ENCODE measurements at places on chromosomes 2 and 18.
A peak's percentile ranks its signal among the peaks of the same experiment; 100 is the strongest.

- DNase-seq = no peak
- no peaks in the 10 kb centered on the region for H3K27me3 ChIP-seq
- H3K4me3 ChIP-seq = no peak overlapping the region
- peaks cover 8% of the 10 kb centered on the region for H3K36me3 ChIP-seq
Observed at GRCh38 chr2:189698020-189698887, 23.8 kb downstream of the ANKAR start.

DNA sequence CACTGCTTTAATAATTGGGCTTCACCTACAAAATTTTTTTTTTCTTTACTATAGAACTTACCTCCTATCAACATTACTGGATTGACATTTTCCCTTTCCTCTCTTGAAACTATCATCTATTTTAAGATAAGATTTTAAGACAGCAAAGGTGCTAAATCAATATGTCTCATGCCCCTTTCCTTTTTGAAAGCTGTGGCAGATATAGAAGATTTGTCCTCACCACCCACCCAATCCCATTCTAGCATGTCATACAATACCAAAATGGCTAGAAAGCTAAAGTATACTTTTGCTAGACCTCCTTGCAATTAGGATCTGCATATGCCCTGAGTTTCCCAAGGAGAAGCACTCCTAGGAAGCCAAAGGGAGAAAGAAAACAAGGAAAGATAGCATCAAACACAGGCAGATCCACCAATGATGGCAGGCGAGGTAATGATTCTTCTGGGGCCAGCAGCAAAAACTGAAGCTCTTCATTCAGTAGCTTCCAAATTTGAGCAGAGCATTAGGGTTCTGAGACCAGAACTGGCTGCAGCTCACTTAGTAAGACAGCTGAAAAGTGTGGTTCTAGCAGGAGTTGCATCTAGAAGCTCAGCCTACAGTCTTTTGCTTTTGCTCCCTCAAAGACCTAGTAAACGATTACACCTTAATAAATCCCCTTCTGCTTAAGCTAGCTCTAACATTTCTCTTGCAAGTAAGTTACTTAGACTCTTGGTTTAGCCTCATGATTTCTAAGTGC lies 242.1 kb downstream of the ZEB2 start:
- peaks cover 38% of the 10 kb centered on the region for H3K4me1 ChIP-seq
- H3K27ac ChIP-seq = no peak overlapping the region

- H3K27ac ChIP-seq = no peak overlapping the region
- H3K36me3 ChIP-seq = peaks cover 1% of the 10 kb centered on the region
- no peak for DNase-seq
- H3K27me3 ChIP-seq = no peaks in the 10 kb centered on the region
- H3K4me3 ChIP-seq = no peak overlapping the region
- H3K4me1 ChIP-seq = no peaks in the 10 kb centered on the region
Observed at GRCh38 chr2:49296107-49296867, 142.0 kb upstream of the FSHR start.

DNA sequence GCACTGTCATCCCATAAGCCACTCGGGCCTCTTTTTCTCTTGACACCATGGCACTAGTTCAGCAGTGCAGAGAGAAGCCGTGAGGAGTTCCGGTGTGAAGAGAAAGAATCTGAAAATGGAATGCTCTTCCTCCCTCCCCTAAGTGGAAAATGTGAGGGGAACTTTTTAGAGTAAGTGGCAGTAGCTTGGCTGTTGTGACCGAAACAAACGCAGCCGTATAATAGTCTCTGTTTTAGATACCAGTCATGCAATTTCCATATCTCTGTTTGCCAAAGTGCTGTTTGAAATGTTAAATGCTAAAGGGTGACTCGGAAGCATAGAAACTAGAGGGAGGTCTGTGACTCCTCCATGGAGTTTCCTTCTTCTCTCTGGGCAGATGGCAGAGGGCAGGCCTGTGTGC lies 122.9 kb downstream of the MTCL1 start:
- no peak overlapping the region for H3K27ac ChIP-seq
- no peaks in the 10 kb centered on the region for H3K4me1 ChIP-seq
- no peak for DNase-seq
- peaks cover 2% of the 10 kb centered on the region for H3K36me3 ChIP-seq

- no peak for DNase-seq
- H3K36me3 ChIP-seq = no peaks in the 10 kb centered on the region
- no peaks in the 10 kb centered on the region for H3K27me3 ChIP-seq
Observed at GRCh38 chr2:64924170-64924934, 64.8 kb upstream of the SLC1A4 start.

DNA sequence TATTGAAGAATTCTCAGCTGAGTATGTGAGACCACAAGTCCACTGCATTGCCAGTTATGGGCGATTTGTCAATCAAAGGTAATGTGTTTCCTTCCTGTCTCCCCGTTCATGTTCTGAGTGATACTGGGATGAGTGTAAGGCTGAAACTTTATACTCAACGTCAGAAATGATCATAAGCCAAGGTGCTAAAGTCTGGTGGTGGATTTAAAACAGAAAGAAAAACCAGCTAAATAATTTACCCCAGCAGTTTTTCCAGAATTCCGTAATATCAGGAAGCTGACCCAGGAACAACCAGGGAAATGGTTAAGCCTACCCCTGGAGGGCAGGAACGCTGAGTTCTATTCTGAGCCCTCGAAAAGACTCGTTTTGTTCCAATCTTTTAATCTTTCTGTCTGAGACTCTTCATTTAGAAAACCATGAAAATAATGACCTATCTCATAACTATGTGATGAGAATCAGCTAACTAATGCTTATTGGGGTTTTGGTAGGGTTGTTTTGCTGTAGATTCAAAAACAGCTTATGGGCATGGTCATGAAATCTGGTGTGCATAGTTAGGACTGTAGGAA lies 149.6 kb downstream of the LAMA3 start:
- no peaks in the 10 kb centered on the region for H3K36me3 ChIP-seq
- H3K27ac ChIP-seq = no peak overlapping the region
- DNase-seq = no peak
- H3K27me3 ChIP-seq = no peaks in the 10 kb centered on the region

DNA sequence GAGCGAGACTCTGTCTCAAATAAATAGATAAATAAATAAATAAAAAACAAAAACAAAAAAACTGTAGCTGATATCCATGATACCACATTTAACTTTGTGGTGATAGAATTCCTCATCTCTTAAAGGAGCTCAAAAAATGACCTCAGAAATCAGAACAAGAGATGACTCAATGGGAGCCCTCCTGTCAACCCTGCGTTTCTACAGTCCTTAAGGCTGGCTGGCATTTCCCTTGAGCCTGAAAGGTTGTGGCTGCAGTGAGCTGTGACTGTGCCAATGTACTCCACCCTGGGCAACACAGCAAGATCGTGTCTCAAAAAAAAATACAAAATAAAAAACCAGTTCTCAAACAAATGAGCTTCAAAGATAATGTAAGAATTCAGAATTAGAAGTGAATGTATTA lies 40.4 kb downstream of the CHST9 start:
- DNase-seq = no peak
- no peaks in the 10 kb centered on the region for H3K4me1 ChIP-seq
- H3K36me3 ChIP-seq = no peaks in the 10 kb centered on the region

- no peak overlapping the region for H3K4me3 ChIP-seq
- no peaks in the 10 kb centered on the region for H3K4me1 ChIP-seq
- no peak for DNase-seq
- H3K27me3 ChIP-seq = peaks cover 9% of the 10 kb centered on the region
- H3K27ac ChIP-seq = no peak overlapping the region
Observed at GRCh38 chr2:150978053-150978452, 283.6 kb downstream of the RBM43 start.

GRCh38 chr2:39127973-39128372 lies 7.1 kb upstream of the SOS1 start:
- peak overlapping the region; percentile 17 for H3K4me3 ChIP-seq
- H3K27ac ChIP-seq = peak overlapping the region; percentile 82
- peak; percentile 22 for DNase-seq

GRCh38 chr2:129806990-129807389 lies 172.5 kb upstream of the RAB6C start:
- no peaks in the 10 kb centered on the region for H3K36me3 ChIP-seq
- DNase-seq = no peak
- H3K4me3 ChIP-seq = no peak overlapping the region
- H3K27ac ChIP-seq = no peak overlapping the region
- H3K4me1 ChIP-seq = no peaks in the 10 kb centered on the region
- H3K27me3 ChIP-seq = peaks cover 26% of the 10 kb centered on the region

GRCh38 chr2:138757384-138757783 lies 22.8 kb downstream of the NXPH2 start:
- no peaks in the 10 kb centered on the region for H3K36me3 ChIP-seq
- peaks cover 9% of the 10 kb centered on the region for H3K27me3 ChIP-seq
- no peaks in the 10 kb centered on the region for H3K4me1 ChIP-seq
- no peak overlapping the region for H3K4me3 ChIP-seq
- no peak for DNase-seq

- no peak overlapping the region for H3K4me3 ChIP-seq
- no peak for DNase-seq
- no peaks in the 10 kb centered on the region for H3K4me1 ChIP-seq
- no peak overlapping the region for H3K27ac ChIP-seq
- H3K27me3 ChIP-seq = peaks cover 45% of the 10 kb centered on the region
Observed at GRCh38 chr2:227228061-227228667, 63.7 kb downstream of the COL4A3 start.

- H3K4me1 ChIP-seq = no peaks in the 10 kb centered on the region
- no peak overlapping the region for H3K4me3 ChIP-seq
Observed at GRCh38 chr2:164257742-164258141, 363.5 kb downstream of the GRB14 start.

GRCh38 chr2:115161081-115161770 lies 718.8 kb downstream of the DPP10 start:
- no peak overlapping the region for H3K27ac ChIP-seq
- H3K36me3 ChIP-seq = no peaks in the 10 kb centered on the region
- DNase-seq = no peak
- H3K4me1 ChIP-seq = no peaks in the 10 kb centered on the region
- H3K4me3 ChIP-seq = no peak overlapping the region
- peaks cover 22% of the 10 kb centered on the region for H3K27me3 ChIP-seq

GRCh38 chr2:69311024-69311416 lies 76.0 kb downstream of the GFPT1 start:
- no peak overlapping the region for H3K4me3 ChIP-seq
- peaks cover 13% of the 10 kb centered on the region for H3K27me3 ChIP-seq
- peaks cover 22% of the 10 kb centered on the region for H3K4me1 ChIP-seq
- peaks cover 4% of the 10 kb centered on the region for H3K36me3 ChIP-seq
- DNase-seq = no peak

- H3K27ac ChIP-seq = no peak overlapping the region
- H3K27me3 ChIP-seq = peaks cover 98% of the 10 kb centered on the region
- H3K4me3 ChIP-seq = no peak overlapping the region
- no peaks in the 10 kb centered on the region for H3K4me1 ChIP-seq
Observed at GRCh38 chr2:60531701-60532133, 21.7 kb downstream of the BCL11A start.

DNA sequence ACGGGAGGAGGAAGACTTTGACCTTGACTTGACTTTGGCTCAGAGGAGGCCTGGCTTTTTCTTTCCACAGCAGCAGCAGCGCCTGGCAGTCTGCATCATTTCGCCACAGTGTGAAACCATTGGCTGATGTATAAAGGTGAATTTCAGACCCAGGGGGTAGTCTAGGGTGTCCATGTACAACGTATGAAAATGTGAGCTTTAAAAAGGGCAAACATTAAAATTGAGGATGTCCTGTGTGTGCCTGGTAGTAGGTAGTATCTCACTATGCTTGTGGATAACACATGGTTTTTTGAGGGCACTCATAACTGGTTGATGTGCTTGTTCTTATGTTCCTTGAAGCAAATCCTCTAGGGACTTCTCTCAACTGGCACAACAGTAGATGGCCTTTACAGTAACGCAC lies 86.1 kb downstream of the LPIN1 start:
- peaks cover 3% of the 10 kb centered on the region for H3K36me3 ChIP-seq
- no peak overlapping the region for H3K4me3 ChIP-seq
- H3K27me3 ChIP-seq = no peaks in the 10 kb centered on the region
- no peak for DNase-seq
- peaks cover 34% of the 10 kb centered on the region for H3K4me1 ChIP-seq
- no peak overlapping the region for H3K27ac ChIP-seq

- peak overlapping the region; percentile 91 for H3K27ac ChIP-seq
- no peaks in the 10 kb centered on the region for H3K27me3 ChIP-seq
- DNase-seq = no peak
Observed at GRCh38 chr2:157333304-157334047, 7.9 kb upstream of the ERMN start.

- no peak overlapping the region for H3K27ac ChIP-seq
- no peak overlapping the region for H3K4me3 ChIP-seq
- H3K4me1 ChIP-seq = no peaks in the 10 kb centered on the region
- H3K36me3 ChIP-seq = no peaks in the 10 kb centered on the region
Observed at GRCh38 chr2:184444217-184444616, 154.1 kb upstream of the ZNF804A start.

DNA sequence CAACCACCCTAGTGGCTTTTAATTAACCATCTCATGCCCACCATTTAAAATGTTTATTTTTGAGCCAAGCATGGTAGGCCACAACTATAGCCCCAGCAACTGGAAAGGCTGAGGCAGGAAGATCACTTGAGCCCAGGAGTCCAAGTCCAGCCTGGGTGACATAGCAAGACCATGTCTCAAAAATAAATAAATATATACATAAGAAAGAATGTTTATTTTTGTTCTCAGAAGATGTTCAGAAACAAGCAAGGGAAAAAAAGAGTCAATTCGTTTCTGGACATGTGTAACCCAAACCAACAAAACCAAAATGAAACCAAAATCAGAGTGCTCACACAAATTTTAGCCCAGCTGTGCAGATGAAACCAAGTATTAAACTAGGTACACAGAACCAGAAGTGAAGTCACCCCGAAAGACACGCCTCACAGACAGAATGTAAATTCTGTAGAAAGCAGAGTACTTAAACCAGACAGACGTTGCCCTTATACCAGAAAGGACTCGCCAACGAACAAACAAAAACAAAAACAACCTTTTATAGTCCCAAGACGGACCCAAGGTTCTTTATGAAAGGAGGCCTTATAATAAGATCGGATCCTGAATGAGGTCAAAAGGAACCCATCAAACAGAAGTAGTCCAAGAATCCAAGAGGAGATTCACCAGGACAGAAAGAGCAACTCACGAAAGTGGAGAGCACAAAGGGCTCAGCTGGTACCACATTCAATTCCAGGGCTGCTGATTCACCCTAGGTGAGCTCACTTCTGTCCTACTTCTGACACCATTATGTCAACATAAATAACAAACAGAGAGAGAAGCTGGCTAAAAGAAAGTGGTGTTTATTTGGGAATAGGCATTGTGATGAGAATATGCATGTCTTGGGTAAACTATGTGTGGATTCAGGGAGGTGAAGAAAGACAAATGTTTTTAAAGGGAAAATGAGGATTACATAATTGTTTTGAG lies 31.8 kb upstream of the MTCL1 start:
- no peak overlapping the region for H3K4me3 ChIP-seq
- DNase-seq = no peak
- no peaks in the 10 kb centered on the region for H3K36me3 ChIP-seq
- H3K27me3 ChIP-seq = no peaks in the 10 kb centered on the region
- no peak overlapping the region for H3K27ac ChIP-seq
